ENCODE measurements at places on chromosomes 7 and 10.

GRCh38 chr7:152871005-152871677, 111.6 kb downstream of the ACTR3B start:
- DNase-seq, result no peak

- no peak for DNase-seq
These were observed 367 bp upstream of the AVL9 start for GRCh38 chr7:32494946-32495297.

- no peak for DNase-seq
These were observed 7.9 kb downstream of the CEP41 start for GRCh38 chr7:130432886-130433285.

- peak; percentile 76 for DNase-seq
These were observed 9.1 kb downstream of the EN2 start for GRCh38 chr7:155466814-155467733.

GRCh38 chr7:65438598-65438997, 64.9 kb downstream of the ZNF92 start:
- no peak for DNase-seq

- DNase-seq, result no peak
These were observed 228.8 kb downstream of the TRIL start for GRCh38 chr7:28729281-28729680.

DNA sequence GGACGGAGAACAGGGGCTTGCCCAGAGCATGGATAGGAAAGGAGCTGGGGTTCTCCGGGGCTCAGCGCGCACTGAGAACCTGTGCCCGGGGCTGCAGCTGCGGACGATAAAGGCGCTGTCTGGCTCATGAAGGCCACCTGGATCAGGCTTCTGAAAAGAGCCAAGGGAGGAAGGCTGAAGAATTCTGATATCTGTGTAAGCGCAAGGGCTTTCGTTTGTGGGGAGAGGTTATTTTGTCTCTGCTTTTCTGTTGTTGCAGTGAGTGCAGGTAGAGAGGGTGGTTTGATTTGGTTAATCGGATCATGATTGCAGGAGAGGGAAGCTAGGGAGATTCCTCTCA, 250.5 kb downstream of the NSUN6 start:
- no peak for DNase-seq

- peak; percentile 40 for DNase-seq
These were observed 114.9 kb downstream of the IPMK start for GRCh38 chr10:58152673-58153263.

GRCh38 chr7:157205438-157205837, 66.7 kb downstream of the UBE3C start:
- no peak for DNase-seq

DNA sequence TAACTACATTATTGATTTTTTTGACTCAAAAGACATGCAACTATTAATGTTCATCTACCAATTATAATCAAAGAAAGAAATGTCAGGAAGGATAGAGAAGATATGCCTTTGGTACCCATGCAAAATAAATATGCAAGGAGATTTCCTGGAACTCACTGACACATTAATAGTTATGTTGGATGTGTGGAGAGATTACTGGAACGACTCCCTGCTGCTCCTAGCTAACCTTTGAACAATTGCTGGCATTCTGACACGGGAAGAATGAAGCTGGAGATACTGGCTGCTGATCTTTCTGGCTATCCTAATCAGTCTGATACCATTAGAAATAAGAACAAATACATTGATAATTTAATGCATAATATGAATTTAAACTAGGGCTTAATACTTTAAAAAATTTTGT, 507.9 kb upstream of the NRG3 start:
- DNase-seq, result no peak

DNA sequence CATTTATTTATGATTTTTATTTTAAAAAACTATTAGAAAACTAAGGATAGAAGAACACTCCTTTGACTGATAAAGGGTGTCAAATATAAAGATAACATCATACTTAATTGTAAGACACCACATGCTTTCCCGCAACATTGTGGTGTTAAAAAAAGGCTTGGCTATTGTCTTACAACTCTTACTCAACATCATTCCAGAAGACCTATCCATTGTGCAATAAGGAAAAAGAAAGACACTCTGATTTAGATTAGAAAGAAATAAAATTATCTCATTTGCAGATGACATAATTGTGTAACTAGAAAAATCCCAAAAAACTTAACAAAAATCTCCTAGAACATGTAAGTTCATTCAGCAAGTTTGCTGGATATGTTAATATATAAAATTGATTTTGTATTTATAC, 296.7 kb upstream of the GNAI1 start:
- DNase-seq, result no peak

GRCh38 chr7:131466735-131467365, 89.6 kb downstream of the PODXL start:
- no peak for DNase-seq

DNA sequence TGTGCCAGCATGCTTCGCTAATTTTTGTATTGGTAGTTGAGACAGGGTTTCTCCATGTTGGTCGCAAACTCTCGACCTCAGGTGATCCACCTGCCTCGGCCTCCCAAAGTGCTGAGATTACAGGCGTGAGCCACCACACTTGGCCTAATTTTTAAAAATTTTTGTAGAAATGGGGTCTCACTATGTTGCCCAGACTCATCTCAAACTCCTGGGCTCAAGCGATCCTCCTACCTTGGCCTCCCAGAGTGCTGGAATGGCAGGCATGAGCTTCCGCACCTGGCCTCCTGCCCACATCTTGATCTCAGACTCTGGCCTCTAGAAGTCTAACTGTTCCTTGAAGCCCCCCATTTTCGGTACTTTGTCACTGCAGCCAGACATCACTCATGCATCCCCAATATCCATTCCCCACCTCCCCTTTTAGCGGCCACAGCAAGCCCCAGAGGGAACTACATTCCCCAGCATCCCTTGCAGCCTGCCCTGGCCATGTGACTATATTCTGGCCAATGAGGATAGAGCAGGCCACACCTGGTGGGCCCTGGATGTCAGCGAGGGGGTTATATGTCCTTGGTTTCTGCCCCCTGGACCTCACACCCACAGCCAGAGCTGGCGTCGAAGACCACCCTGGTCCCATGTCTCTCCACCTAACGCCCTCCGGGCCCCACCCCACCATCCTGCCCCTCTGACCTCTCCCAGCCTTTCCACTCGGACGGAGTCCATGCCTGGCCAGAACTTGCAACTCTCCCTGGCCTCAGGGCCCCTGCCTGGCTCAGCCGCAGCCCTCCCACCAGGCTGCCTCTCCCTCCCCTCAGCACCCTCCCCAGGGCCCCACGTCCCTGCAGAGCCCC, 33.8 kb downstream of the MICALL2 start:
- no peak for DNase-seq

DNA sequence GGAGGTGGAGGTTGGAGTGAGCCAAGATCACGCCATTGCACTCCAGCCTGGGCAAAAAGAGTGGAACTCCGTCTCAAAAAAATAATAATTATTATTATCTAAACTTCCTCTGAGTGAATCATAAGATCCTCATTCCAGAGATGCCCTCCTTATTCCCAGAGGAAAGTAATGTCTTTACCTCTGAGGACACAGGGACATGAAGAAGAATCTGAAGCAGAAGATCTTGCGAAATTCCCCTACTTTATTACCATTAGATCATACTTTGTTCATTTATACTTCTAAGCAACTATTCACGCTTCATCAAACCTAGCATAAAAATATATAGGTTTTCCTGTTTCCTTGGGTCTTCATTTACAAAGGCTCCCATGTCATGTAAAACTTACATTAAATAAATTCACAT, 143.1 kb downstream of the ETV1 start:
- DNase-seq, result no peak

DNA sequence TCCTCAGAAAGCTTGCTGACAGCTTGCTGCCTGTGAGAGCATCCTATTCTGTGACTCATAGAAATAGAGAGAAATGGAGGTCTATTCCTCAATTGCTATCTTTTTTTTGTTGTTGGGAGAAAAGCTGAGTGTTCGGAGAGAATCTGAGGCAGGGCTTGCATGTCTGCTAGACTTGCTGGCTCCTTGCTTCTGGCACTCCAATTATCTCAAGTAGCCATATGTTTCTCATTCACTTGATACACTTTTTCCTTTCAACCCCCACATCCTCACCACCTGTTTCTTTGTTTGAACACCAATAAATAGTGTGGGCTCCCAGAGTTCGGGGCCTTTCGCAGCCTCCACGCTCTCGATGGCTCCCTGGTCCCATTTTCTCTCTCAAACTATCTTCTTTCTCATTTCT, 172.2 kb downstream of the SH2D4B start:
- DNase-seq, result no peak

DNA sequence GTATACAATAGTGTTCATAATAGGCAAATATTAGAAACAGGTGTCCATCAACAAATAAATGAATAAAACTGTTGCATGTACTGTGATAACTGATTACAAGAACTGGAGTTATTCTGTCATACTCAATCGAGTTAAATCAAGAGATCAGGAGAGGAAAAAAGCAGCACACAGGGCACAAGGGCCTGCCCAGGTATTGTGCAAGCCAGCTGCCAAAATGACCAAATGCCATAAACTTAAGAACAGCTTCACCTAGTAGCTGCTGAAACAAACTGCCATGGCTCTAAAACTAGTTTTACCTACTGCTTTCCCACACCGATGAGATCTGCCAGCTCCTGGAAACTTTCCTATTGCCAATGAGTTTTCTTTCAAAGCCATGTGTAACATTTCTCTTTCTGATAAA, 12.2 kb downstream of the GSAP start:
- no peak for DNase-seq
